Activated T-helper 1 cell treated with anti-CD3 and anti-CD28 coated beads, Interleukin-12 subunit alpha, Interleukin-12 subunit beta, Interleukin-2, Interleukin-4 antibody, amounts not matched to agents 30 ng/mL and 10 ng/mL and 1 ng/mL, durations not matched to agents 14 hours and 24 hours and 36 hours (primary cell): ENCODE measurements at places on chromosomes 6 and 20. TPM values are rescaled to one million over a fixed set of nuclear protein-coding genes. Genes with fewer than 3 reads are reported as not detected.

The FBXL4 gene
- total RNA-seq: 13.1 and 13.3 TPM in 2 replicates

The ACTL10 gene
- 3.7 and 4.2 TPM in 2 replicates for total RNA-seq

The LY6G5B gene
- 29.5 and 35.1 TPM in 2 replicates for total RNA-seq

The NECAB3 gene
- 30.7 and 31.2 TPM in 2 replicates for total RNA-seq

The SLC22A3 gene
- total RNA-seq: not detected in 2 replicates

The HEBP2 gene
- total RNA-seq: 18.9 and 21.4 TPM in 2 replicates

The SLA2 gene
- total RNA-seq: 62.0 and 64.0 TPM in 2 replicates

The TPX2 gene
- total RNA-seq: 53.3 and 54.4 TPM in 2 replicates

The NRSN1 gene
- total RNA-seq: not detected in 2 replicates

The HCRTR2 gene
- total RNA-seq: not detected in 2 replicates

The SLC22A16 gene
- total RNA-seq: not detected in 2 replicates

The CFAP206 gene
- 0.20 TPM in 1 of 2 replicates, not detected in the other for total RNA-seq

The BANF2 gene
- not detected in 2 replicates for total RNA-seq
